Stimulated activated CD4-positive, alpha-beta T cell treated with anti-CD3 and anti-CD28 coated beads, Interleukin-15, amount 100 ng/mL, for 48 hours (primary cell): ENCODE measurements at places on chromosomes 12 and 14.

- DNase-seq = no peak
Measured at GRCh38 chr14:99262977-99263448, 9.0 kb downstream of the BCL11B start.

DNA sequence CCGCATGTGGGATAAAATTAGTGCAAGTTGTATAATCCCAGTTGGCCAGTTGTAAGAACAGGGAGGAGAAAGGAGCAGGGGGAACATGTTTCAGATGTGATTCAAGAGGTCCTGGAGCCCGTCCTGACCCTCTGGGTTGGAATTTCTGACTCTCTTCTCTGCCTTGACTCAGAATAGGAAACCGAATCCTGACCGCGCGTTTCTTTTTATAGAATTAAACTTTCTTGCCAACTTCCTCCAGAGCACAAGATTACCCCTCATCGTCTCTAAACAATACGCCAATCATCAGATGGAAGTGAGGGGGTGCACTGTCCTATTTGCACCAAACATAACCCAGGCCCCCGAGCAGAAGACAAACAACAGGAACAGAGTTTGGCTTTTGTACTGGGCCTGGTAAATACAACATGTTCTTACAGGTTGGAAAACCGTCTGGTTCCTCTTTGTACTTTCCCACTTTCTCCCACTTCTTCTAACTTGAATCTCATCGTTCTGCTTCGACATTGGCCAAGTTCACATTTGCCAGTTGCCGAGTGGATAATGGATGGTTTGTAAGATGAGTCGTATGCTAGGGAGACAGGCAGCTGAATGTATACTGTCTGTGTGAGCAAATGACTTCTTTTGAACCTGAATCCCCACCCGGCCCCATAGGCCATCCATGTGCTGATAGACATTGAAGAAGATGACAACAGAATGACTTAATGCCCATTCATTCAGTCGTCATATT, 42.6 kb upstream of the MED13L start:
- DNase-seq = peak; percentile 25

- no peak for DNase-seq
Measured at GRCh38 chr12:85659754-85660530, 176.3 kb downstream of the RASSF9 start.

GRCh38 chr12:100248886-100249285, 18.0 kb downstream of the DEPDC4 start:
- no peak for DNase-seq

DNA sequence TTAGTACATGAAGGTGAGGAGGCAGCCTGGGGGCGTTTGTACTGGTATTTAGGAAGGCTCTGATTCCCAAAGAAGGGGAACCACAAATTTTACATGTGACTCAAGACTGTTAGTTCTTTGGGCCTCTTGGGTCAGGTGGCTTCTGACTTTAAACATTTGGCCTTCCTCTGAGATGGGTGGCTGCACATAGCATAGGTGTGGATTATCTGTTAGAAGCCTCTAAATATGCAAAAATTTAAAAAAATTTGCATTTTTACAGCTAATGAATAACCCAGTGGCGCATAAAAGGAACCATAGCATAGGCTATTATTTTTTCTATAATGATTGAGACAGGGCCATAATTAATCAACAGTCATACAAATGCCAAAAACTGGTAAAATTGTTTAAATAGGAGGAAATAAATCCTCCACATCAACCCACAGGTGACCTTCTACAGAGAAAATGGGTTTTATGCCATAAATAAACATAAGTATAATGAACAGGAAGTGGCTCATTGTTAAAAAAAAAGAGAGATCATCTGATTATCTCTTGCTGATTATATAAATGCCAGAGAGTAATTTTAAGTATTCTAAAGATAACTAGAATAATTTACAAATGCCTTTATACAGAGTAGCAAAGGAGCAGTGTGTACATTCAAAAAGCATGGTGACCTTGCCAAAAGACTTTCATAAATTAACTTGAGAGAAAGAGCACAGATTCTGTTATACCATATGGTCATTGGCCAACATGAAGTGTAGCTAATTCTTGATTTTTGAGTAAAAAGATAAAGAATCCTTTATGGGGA, 284.2 kb upstream of the ATP2B1 start:
- no peak for DNase-seq
